Fibroblast of lung (primary cell): ENCODE measurements at places on chromosomes 12 and 14. TPM values are rescaled to one million over a fixed set of nuclear protein-coding genes. Genes with fewer than 3 reads are reported as not detected.

- peak; percentile 68 for DNase-seq
These were observed 386.5 kb upstream of the DDHD1 start for GRCh38 chr14:53539489-53540126.

DNA sequence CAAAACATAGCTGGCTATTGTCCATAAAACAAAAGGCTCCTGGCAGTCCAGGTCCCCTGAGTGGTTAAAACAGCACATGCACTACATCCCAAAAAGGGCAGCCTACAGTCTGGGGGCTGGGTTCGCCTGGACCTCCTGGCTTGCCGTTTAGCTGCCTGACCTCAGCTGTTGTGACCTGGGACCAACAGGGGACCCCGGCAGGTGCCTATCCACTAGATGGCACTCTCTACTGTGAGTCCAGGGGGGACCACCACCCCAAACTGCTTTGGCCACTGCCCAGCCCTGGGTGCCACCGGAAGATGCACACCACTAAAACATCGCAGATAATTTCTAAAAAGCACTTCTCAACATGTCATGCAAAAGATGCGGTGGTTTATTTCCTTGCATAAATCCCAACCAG lies 2.9 kb upstream of the RTL1 start:
- DNase-seq = no peak

DNA sequence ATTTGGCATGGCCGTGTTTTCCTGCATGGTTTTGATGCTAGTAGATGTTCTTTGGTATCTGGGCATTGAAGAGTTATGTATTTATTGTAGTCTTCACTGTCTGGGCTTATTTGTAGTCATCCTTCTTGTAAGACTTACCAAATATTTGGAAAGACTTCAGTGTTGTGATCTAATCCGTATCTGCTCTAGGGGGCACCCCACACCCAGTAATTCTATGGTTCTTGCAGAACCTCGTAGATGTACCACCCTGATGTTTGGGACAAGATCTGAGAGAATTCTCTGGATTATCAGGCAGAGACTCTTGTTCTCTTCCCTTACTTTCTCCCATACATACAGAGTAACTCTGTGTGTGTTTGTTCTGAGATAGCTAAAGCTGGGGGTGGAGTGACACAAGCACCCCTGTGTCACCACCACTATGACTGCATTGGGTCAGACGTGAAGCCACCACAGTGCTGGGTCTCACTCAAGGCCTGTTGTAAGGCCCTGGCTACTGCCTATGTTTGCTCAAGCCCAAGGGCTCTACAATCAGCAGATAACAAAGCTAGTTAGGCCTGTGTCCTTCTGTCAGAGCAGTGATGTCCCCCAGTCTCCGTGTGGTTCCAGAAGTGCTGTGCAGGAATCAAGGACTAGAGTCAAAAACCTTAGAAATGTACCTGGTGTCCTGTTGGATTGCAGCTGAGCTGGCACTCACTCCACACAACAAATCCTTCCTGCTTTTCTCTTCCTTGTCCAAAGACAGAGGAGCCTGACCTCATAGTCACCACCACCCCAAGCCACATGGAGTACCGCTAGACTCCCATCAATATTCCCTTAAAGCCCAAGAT lies 9.6 kb downstream of the RDH16 start:
- DNase-seq = no peak

DNA sequence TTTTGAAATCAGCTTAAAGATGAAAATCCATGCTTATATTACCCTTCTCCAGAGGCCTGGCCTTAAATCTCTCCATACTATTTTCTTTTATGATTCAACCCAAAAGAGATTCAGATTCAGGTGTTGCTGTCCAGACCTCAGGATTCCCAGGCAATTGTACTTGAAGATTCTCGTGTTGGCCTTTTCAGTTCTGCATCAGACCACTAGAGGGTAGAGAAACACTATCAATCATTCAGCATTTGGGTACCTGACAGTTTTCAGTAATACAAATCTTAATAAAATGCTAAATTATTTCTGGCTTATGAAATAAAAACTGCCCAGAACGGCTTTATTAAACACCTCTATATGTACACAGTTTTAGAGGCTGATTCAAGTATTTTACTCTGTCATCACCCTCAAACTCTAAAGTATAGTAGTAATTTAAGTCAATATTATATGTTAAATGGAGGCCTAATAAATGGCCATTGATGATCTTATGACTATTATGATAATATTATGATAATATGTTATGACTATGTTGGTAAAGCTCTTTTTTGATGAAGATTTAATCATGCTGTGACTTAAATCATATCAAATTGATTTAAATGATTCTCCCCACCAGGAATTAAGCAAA lies 301.1 kb downstream of the DUSP6 start:
- DNase-seq = peak; percentile 57

GRCh38 chr14:24279301-24280186 lies 8.1 kb upstream of the RABGGTA start:
- DNase-seq = no peak

DNA sequence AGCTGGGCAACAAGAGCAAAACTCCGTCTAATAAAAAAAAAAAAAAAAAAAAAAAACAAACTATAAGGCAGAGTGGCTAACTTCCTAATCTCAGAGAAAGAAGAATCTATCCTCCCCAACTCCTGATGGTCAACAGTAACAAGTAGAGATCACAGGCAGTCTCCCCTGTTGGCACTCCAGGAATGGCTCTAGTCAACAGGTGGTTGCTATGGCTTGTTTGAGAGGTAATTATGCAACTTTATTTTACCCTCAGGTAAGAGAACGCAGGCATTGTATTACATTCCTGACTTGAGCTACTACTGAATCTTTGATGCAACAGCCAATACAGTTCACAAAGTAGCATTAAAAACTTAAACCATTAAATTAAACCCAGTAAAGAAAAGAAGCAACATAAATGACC lies 180.3 kb downstream of the DICER1 start:
- DNase-seq = no peak

The TAS2R43 gene
- not detected in 2 replicates for polyA plus RNA-seq

The SERPINA10 gene
- not detected in 2 replicates for polyA plus RNA-seq

The C1R gene
- 284 and 617 TPM in 2 replicates for polyA plus RNA-seq

The CCDC197 gene
- polyA plus RNA-seq = not detected in 2 replicates
